ENCODE measurements at places on chromosomes 13 and 19. TPM values are rescaled to one million over a fixed set of nuclear protein-coding genes. Genes with fewer than 3 reads are reported as not detected.

Gene MED16
- total RNA-seq = 51.0 TPM

Gene ZNF554
- 6.1 TPM for total RNA-seq

Gene CD70
- 143 TPM for total RNA-seq

Gene SYCN
- total RNA-seq = not detected

DNA sequence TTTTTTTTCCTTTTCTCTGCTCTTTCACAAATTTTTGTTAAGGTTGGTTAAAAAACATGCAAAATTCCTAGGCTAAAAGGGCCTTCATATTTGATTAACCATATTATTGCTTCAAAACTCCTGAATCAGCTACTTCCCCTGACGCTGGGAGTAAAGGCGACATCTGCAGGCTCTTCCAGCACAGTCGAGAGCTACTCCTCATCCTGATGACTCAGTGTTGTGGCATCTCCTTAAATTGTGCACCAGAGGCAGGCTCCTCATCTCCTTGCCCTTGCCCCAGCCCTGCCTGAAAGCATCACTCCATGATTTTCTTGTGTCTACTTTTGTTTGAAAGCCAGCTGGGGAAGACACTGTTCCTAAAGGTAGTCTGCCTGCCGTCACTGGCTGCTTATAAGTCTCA lies 24.5 kb upstream of the SOX1 start:
- DNase-seq = no peak

DNA sequence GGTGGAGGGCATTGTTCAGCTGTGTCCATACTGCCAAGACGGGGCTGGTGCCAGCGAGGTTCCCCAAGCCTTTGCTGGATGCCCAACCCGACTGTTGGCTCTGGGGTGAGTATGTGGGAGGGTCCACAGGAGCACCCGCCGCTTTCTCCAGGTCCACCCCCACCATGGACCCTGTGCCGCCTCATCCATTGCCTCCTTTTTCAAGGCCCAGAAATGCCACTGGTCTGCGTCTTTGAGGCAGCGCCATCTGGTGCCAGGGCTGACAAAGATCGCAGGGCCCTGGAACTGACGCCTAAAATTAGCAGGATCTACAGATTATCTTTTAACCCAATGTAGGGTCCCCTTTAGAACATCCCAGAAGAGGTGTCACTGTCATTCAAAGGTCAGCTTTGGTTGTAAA lies 34.6 kb downstream of the NFIX start:
- peak; percentile 76 for DNase-seq

GRCh38 chr19:7535047-7535997 lies at the start of gene PNPLA6:
PNPLA6 (plus strand) TSS chr19:7535717; CDS start chr19:7535789, 72 bp downstream.
- DNase-seq = peak; percentile 94

- DNase-seq = no peak
Observed at GRCh38 chr13:33446821-33447725, 161.5 kb upstream of the STARD13 start.

GRCh38 chr19:54336893-54337857 lies 1.8 kb downstream of the LILRA4 start:
- DNase-seq = no peak

DNA sequence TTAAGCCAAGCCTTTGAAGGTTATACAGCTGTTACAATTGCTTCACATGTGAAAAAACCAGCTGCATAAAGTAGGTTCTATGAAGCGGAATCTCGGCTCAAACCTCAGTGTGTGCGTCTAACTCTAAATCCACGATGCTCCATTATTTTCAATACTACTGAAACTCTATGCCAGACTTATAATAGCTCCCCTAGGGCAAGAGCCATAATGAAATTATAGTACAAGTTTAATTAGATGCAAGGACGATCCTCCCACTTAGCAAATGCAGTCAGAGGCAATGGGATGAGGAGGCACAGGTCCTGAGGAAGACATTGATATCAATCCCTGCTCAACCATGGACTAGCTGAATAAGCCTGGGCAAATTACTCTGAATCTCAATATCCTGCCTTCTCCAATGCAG lies 31.1 kb downstream of the SLC7A1 start:
- DNase-seq = no peak

DNA sequence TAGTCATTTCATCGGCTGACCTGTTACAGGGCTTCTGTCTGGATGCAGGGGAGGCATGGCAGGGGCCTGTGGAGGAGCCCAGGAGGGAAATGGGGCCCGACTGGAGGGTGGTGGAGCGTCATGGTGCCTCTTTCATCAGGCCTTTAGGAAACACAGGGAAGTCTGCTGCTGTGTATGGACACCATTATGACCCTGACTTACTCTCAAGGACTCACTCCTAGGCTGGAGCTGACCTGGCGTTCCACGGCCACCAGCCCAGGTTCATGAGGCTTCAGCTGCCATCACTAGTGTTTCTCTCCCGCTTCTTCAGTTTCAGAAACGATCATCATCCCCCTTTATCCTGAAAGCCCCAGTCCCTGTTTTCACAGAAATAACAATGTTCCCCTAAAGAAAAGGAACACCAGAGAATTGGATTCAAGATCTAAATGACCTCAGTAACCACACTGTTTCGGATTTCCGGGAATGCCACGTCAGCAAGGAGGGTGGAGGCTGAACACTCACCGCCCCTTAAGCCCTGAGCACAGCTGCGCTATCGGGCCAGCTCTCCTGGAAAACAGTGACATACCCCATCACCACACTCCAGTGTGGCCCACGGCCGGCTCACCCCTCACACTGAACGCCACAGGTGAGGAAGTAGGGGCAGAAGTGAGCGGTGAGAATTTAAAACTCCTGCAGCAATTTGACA lies 67.6 kb downstream of the SOX1 start:
- DNase-seq = no peak

DNA sequence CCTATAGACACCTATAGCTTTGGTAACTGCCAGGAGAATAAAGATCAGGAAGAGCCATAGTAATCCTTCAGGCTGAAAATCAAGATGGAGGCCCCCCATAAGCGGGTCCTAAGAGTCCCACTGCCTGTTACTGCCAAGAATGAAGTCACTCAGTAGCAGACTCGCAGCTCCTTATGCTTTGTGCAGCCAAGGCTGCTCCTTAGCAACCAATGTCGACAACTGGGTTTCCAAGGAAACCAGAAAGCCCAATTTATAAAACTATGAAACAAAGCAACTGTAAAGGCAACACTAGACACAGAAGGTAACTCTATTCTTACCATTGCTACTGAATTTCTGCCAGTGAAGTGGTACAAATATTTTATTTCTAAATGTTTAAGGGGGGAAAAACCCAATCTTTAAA lies 56.5 kb downstream of the DCLK1 start:
- DNase-seq = no peak

- no peak for DNase-seq
Observed at GRCh38 chr13:23460309-23460708, 26.8 kb upstream of the SACS start.

GRCh38 chr13:76225815-76226489 lies 589.8 kb downstream of the LMO7 start:
- DNase-seq = no peak

- no peak for DNase-seq
Observed at GRCh38 chr13:98540476-98540875, 36.4 kb downstream of the STK24 start.
